ENCODE measurements at places on chromosomes 5 and 9. TPM values are rescaled to one million over a fixed set of nuclear protein-coding genes. Genes with fewer than 3 reads are reported as not detected.

- peaks cover 22% of the 10 kb centered on the region for H3K36me3 ChIP-seq
- H3K27me3 ChIP-seq: no peaks in the 10 kb centered on the region
- no peak overlapping the region for H3K27ac ChIP-seq
- peak; percentile 87 for DNase-seq
- H3K4me1 ChIP-seq: no peaks in the 10 kb centered on the region
- H3K4me3 ChIP-seq: no peak overlapping the region
Observed at GRCh38 chr5:151492729-151493128, 45.3 kb downstream of the SLC36A1 start.

DNA sequence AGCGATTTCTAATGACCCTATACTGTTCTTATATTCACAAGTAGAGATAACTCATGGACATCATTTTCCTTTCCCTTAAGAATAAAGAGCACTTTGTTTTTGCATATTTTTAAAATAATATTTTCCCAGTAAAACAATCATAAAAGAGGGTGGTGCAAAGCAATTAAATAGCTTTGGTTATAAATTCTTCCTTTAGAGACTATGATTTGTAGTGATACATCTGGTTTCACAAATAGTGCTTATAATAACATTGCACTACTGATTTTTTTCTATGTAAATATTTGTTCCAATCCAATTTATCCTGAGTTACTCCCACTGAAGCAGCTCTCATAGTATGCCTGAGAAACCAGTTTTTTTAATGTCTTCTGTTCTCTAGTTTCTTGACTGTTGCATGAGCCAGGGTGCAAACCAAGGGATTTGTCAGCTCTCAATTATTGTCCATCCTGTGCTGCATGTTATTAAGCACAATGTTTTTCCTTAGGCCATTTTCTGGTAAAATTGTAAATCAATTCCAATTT is 74.7 kb downstream of the LURAP1L start:
- H3K36me3 ChIP-seq: no peaks in the 10 kb centered on the region
- no peaks in the 10 kb centered on the region for H3K27me3 ChIP-seq
- peak; percentile 45 for DNase-seq
- no peaks in the 10 kb centered on the region for H3K4me1 ChIP-seq
- no peak overlapping the region for H3K27ac ChIP-seq

The GAS1 gene
- total RNA-seq: 3.1 TPM

The SLC45A2 gene
- not detected for total RNA-seq

DNA sequence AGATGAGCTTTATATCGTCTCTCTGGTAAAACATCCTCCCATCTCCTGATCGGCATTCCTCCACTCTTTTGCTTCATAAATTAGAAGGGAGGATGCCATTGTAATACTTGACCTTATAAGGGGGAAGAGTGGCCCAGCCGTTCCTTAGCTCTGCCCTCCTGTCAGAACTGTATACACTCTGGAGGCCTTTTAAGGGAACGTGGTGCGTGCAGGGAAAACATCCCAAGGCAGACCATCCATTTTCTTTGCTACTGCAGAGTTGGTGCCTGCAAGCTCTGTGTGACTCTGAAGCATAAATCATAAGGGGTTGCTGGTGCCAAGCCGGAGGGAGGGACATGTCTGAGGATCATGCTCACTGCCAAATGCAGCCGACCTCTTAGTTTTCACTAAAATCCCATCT is 90.4 kb downstream of the PGM5 start:
- no peaks in the 10 kb centered on the region for H3K36me3 ChIP-seq
- peak overlapping the region; percentile 50 for H3K27ac ChIP-seq
- H3K4me1 ChIP-seq: 0 out of 2 replicates have a peak, but pooled peaks cover 2% of the 10 kb centered on the region
- H3K27me3 ChIP-seq: no peaks in the 10 kb centered on the region
